Stimulated activated CD8-positive, alpha-beta memory T cell treated with anti-CD3 and anti-CD28 coated beads, Interleukin-15, amount 100 ng/mL, for 4 hours (primary cell): ENCODE measurements at places on chromosomes 5 and 9.

GRCh38 chr9:99134893-99135341 lies 30.0 kb downstream of the TGFBR1 start:
- no peak for DNase-seq

DNA sequence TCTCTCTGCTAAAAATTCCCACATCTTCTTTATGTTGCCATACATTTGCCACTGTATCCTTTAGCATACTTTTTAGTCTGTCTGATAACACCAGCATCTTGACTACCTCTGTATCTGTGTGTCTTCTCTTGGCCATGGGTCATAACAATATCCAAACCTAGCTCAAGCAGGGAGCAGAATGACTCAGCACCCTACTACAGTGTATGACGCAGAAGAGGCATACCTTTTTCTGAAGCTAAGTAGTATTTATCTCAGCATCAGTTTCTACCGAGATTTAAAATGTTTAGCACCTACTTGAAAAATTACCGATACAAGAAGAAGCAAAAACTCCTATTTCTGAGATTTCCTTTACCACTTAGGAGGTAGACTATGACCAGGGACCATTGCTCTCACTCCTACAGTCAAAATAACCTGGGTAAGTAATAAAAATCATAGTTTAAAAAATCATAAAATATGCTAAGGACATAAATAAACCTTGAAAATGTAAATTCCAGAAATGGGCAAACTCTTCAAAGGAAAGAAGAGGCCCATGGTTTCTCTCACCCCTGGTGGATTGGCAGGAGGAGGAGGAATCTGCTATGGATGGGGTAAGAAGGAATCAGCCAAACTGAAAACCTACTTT lies 286.5 kb downstream of the MAST4 start:
- DNase-seq, result no peak

DNA sequence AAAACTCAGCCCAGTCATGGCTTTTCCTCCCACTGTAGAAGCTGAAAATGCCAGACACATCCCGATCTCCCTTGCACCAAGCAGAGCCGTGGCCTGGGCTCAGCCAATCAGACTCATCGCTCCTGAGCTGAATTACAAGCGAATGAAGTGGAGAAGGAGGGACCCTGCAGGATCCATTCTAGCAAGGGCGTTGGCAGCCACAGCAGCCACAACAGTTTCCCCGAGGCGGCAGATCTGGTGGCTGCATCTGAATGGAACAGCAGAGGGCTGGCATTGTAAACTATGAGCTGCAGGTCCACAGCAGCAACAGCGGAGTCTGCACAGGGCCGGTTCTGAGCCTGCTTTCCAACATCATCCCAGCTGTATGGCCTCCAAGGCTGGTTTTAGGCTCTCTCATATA lies 23.8 kb downstream of the ALG2 start:
- DNase-seq, result no peak

GRCh38 chr5:68314465-68314864 lies 98.9 kb downstream of the PIK3R1 start:
- no peak for DNase-seq

GRCh38 chr5:11224436-11225187 lies 463.6 kb upstream of the DAP start:
- DNase-seq, result no peak

GRCh38 chr9:95344735-95345325 lies 27.3 kb upstream of the FANCC start:
- no peak for DNase-seq

DNA sequence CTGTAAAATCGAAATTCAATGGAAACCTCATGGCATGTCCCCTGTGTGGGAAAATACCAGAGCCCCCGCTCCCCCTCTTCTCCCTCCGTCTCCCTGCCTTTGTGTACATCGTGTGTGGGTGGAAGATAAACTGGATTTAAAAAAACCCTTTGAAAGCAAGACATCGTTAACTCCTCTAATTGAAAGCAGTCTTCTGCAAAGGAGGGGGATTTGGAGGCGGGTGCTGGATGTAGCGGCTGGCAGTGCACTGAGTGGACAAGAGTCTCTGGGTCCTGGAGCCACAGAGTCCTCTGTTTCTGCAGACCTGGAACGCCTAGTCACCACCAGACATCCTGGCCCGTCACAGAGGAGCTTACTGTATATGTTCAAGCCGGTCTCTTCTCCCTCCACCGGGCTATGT lies 169.4 kb downstream of the PAPPA start:
- no peak for DNase-seq
